8988T (cell line): ENCODE measurements at places on chromosomes 6 and 20.
A peak's percentile ranks its signal among the peaks of the same experiment; 100 is the strongest.

DNA sequence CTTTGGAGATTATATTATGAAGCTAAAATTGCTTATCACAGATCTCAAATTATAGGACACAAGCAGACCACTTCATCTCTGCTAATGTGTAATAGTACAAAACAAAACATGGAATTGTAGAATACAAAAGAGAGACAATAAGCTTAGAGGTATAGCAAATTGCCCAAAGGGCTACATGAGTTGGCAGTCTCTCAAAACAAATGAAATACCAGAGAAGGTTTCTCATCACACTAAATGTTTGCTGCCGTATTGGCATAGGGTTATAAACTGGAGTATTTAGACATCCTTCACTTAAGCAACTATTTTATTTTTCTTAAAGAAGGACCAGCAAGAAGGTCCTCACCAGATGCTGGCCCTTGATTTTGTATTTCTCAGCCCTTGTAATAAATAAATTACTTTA is 5.9 kb upstream of the EYA4 start:
- no peak for DNase-seq

DNA sequence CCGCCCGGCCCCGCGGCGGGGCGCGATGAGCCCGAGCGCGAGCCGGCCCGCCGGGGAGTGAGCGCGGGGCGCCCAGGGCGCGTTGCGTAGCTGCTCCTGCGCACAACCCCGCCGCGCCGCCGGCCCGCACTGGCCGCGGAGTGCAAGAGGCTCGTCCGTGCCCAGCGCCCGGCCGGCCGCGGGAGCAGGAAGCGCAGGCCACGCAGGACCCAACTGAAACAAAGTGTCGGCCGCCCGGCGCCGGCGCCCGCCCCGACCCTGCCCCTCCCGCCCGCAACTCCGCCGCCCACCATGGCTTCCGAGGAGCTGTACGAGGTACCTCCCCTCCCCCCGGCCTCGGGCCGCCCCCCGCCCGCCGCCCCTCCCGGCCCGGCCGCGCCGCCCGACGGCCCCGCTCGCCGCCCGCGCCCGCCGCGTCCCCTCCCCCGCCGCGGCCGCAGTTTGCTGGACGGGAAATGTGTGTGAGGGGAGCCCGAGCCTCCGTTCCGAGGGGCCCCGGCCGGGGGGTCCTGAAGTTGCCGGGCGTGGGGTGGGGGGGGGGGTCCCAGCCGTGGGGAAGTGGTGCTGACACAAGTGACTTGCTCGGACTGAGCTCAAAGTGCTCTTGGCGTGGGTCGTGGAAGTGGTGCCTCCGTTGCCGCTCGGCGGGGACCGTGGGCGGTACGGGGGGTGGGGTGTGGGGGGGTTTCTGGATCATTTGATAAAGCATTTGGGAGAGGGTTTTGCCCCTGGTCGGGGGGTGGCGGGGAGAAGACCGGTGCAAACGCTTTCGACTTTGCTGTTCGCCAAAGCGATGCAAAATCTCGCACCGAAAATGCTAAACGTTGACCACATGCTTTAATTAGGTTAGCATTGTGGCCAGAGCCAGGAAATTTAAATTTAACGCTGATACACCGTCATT is 539 bp downstream of the CDYL start:
- DNase-seq: peak; percentile 49

- no peak for DNase-seq
Observed at GRCh38 chr20:44435630-44436335, 39.9 kb upstream of the TTPAL start.

- no peak for DNase-seq
Observed at GRCh38 chr6:161301338-161301737, 27.5 kb upstream of the AGPAT4 start.
